ENCODE measurements at places on chromosomes 4 and X.
A peak's percentile ranks its signal among the peaks of the same experiment; 100 is the strongest.

DNA sequence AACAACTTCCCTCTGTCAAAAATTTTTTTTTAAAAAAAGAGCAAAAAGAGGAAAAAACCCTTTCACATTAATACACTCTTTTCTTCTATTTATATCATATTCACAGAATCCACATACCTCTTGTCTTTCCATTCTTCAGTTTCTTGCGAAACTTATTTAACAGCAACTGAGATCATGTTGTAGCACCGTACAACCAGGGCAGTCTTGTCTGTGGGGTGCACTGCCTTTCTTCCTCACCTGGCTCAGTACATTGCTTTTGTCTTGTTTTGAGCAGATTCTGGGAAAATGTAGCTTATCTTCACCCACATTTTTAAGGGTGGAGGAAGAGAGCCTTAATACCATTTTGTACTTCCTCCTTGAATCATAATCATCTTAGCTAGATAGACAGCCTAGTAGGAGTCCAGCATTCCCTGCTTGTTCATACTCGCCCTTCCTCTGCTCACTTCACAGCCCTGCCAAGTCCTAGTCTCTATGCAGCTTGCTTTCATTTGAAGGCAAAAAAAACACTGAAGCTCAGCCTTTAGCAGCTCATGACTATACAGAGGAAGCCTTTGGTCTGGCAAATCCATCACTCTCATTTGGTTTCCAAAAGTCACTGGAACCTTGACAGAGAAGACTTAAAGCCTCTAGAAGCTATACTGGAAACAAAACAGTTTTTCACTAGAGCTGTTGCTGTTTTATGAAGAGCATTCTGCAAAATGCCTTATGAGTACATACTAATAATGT lies 140.6 kb upstream of the BANK1 start:
- DNase-seq = no peak

- no peak for DNase-seq
These were observed 81.1 kb downstream of the DLG3 start for GRCh38 chrX:70525733-70526132.

DNA sequence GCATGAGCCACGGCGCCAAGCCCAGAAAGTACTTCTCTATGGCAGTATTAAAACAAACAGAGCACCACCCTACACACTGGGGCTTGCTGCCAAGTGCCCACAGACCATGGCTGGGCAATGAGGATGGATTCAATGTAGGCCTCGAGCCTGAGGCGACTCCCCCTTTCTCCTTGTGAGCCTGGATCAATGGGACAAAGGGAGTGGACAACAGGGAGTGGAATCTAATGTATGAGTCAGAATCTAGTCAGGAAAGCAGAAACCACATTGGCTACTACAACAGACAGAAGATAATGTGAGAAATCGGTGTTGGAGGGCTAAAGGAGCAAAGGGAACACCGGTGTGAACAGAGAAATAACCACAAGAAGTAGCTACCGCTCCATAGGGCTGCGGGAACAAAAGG lies 37.7 kb upstream of the OCIAD2 start:
- DNase-seq = no peak

- DNase-seq = no peak
These were observed 3.3 kb downstream of the PCDH10 start for GRCh38 chr4:133152330-133152821.

GRCh38 chrX:74449322-74449936 lies 28.1 kb downstream of the SLC16A2 start:
- no peak for DNase-seq

DNA sequence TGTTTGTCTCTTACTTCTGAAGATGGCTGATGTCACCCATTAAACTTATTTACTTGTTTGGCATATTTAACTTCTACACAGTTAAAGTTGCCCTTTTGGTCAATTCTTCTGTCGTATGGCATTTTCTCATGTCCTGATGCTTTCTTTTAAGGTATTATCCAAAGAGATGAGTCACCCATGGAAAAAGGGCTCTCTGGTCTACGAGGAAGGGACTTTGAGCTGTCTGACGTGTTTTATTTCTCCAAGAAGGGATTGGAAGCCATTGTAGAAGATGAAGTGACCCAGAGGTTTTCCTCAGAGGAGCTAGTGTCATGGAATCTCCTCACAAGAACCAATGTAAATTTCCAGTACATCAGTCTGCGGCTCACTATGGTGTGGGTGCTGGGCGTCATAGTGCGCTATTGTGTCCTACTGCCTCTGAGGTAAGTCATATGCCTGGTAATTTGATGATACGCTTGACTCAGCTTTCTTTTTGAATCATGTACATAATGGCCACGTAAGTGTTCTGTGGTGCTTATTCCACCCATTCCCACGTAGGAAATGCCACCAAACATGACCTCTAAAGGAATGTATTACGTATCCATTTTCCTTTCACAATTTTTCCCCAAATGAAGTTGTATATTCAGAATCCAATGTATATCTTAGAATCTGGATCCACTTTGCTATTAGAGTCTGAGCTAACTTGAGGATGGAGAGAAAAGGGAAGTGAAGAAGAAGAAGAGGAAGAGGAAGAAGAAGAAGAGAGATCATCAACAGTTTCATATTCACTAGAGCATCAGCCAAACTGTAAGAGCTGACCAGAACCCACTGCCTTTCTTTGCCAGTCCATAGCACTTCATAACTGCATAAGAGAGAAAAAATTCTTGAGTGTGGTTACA lies 45.7 kb downstream of the GPAT3 start:
- no peak for DNase-seq

- DNase-seq = no peak
These were observed 187.7 kb downstream of the ENOX2 start for GRCh38 chrX:130715299-130715698.

GRCh38 chr4:67167849-67168248 lies 377.5 kb downstream of the CENPC start:
- DNase-seq = no peak

DNA sequence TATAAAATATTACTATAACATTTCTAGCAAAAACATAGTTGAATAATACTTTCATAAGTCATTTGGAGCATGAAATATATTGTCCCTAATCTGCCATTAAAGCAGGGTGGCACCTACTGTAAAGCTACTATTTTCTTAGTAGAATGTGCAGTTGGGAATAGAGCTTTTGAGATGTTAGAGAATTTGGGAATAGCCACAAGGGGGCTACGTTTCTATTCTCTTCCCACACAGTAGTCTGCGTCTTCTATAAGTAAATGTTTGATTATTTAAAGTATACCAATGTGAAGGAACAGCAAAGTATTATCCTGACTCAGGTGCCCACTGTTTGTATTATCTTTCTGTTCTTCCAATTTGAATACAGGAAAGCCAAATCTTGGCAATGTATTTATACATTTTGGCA lies 323.2 kb upstream of the GIMD1 start:
- DNase-seq = no peak

DNA sequence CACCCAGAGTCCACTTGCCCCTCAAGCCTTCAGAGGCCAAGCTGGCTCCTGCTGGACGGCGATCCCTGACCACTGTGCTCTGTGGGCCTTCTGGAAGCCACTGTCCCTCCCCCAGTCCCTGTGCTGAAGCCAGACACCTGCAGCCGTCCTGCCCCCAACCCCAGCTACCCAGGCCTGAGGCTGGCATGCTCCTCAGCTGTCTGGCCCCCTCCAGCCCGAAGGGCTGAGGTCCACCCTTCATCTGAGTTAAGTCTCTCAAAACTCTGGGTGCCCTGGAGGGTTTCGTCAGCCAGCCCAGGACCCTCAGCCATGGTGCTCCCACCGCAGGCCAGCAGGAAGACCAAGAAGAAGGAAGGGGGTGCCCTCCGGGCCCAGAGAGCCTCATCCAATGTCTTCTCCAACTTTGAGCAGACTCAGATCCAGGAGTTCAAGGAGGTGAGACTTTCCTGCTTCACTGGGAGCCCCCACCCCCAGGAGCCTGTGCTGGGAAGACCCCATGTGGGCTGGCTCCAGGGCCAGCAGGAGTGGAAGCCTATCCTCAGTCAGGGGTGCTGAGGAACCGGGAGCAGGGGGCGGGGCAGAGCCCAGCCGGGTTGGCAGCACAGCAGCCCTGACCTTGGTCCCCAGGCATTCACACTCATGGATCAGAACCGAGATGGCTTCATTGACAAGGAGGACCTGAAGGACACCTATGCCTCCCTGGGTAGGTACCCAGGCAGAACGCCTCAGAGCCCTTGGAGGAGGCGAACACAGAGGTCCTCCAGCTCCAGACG lies 4.2 kb downstream of the MYL5 start:
- no peak for DNase-seq

DNA sequence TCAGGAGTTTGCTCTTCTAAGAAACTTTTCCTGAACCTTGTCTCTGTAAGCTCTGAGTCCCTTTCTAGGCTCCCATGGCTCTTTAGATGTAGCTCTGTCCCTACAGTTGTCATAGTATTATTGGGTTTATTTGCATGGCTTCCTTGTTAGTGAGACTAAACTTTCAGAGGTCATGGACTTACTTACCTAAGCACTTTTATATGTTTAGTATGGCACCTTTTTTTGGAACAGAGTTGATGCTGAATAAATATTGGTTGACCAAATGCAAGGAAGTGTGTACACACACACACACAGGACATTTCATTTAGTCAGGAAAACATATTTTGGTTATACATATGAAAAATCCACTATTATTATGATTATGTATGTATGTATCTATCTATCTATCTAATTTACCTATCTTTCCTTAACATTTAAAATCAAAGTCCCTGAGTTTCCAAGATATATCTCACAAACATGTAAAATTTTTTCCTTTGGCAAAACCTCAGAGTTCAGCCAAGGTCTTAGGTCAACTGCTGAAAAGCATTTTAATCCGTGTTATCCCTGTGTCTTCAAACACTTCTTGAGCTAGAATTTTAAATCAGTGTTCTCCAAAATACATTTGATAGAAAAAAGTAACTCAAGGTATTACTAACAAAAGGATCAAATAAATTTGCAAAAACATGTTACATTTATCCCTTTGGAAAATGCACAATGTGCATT lies 47.1 kb upstream of the GBA3 start:
- no peak for DNase-seq

- DNase-seq = no peak
These were observed 63.4 kb upstream of the KLF3 start for GRCh38 chr4:38600575-38600974.

GRCh38 chr4:74370912-74371311 lies 6.0 kb downstream of the EREG start:
- DNase-seq = no peak

GRCh38 chrX:78769101-78769755 lies 21.7 kb downstream of the LPAR4 start:
- DNase-seq = no peak

- DNase-seq = no peak
These were observed 8.3 kb upstream of the NAP1L5 start for GRCh38 chr4:88705805-88706492.

DNA sequence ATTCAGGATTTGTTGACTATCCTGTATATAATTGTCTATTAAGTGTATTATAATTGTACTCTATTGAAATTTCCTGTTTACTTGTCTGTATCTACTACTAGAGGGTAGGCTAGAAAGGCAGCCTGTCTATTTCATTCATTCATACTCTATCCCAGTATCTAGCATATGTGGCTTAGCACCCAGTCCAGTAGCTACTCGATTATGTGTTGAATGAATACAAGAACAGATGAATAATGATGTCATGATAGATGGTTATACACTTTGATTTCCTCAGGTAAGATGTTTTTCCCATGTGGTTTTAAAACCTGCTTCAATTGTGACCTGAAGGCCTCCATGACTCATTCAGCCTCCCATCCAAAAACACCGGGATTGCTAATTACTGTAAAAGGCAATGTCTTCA lies 68.0 kb downstream of the IL21 start:
- DNase-seq = no peak

DNA sequence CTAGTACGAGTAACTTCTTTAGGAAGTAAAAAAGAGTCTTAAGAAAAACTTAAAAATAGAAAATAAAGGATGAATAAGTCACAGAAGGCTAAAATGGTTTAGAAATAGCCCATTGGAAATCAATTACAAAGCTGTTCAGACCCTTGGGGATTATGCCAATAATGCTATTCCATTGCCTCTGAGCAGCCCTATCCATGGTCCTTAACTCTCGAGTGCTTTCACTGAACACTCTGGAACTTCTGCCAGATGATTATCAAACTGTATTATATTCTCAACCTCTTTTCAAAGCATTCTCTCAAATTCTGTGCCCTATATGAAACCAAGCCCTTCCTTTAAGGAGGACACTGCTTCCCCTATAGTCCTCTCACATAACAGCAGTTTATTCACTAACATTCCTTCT lies 17.0 kb downstream of the SLC9B1 start:
- DNase-seq = no peak

GRCh38 chr4:4950561-4951290 lies 68.5 kb downstream of the CYTL1 start:
- no peak for DNase-seq

GRCh38 chrX:11193035-11193469 lies 81.9 kb downstream of the HCCS start:
- DNase-seq = no peak

GRCh38 chrX:118727686-118728339 lies 407 bp downstream of the IL13RA1 start:
- DNase-seq = no peak

DNA sequence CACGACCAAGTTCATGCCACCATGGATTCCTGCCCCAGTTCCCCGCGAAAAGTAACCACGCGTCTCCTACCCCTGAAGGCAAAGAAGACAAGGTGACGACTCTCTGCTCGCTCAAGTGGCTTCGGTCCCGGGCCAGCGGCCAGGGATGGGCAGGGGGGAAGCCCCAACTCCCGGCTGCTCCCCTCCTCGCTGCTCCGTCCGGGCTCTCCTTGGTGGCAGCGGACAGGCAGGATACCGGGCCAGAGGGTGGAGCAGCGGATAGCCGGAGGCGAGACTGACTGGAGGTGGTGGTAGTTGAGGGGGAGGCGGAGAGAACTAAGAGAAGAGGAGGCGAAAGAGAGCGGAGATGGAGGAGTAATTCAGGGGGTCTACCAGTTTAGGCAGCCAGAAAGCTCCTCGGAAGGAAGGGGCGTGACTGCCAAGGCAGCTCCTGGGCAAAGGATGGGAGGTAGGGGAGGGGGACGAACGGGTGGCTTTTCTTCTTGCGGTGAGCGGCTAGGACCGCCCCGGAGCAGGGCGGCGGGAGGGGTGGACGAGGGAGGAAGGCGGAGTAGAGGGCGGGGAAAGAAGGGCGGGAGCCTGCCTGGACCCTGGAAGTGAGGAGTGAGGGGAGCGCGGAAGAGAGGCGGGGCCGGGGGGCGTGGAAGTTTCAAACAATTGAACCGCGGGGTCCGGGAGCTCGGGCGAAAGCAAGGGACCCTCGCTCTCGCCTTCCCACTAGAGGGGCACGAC lies at the start of gene AMOT:
AMOT (minus strand) TSS at position 450 of the 732 bp plus-strand sequence. CDS start 17,705 bp downstream, outside the sequence.
- DNase-seq = peak; percentile 42

- DNase-seq = no peak
These were observed 18.8 kb downstream of the RGS12 start for GRCh38 chr4:3311489-3312171.

Measured in T-helper 2 cell treated with Interferon-gamma antibody and Interleukin-4, amounts not matched to agents 5 μg/mL and 100 μg/mL, for 36 hours (primary cell).